ENCODE measurements at places on chromosomes 5 and 9. TPM values are rescaled to one million over a fixed set of nuclear protein-coding genes. Genes with fewer than 3 reads are reported as not detected.

GRCh38 chr9:71768388-71769174 is at the start of gene CEMIP2:
Gene CEMIP2, minus strand, starts transcription at chr9:71768513. Its CDS starts 18,140 bp downstream, at chr9:71750373.
- H3K36me3 ChIP-seq: no peaks in the 10 kb centered on the region
- H3K27ac ChIP-seq: peak within 1 kb of the TSS; percentile 87
- peak; percentile 96 for DNase-seq
- H3K4me1 ChIP-seq: peaks cover 43% of the 10 kb centered on the region

FXN gene
- total RNA-seq: 19.5 TPM

FCN2 gene
- not detected for total RNA-seq

FAM153A gene
- total RNA-seq: not detected

DNA sequence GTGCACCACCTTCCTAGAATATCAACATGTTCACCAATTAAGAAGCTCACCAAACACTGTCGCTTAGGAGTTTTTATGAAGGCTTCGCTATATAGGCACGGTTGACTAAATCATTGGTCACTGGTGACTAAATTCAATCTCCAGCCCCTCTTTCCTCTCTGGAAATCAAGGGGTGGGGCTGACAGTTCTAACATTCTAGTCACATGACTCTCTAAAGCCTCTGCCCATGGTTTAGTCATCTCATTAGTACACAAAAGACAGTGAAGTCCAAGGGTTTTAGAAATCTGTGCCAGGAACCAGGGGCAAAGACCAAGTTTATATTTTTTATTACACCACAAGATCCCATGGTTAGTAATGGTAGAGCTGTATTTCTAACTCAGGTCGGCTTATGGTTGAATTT is 243.2 kb downstream of the ELAVL2 start:
- no peaks in the 10 kb centered on the region for H3K27me3 ChIP-seq
- peaks cover 14% of the 10 kb centered on the region for H3K4me1 ChIP-seq
- no peak overlapping the region for H3K27ac ChIP-seq
- no peak for DNase-seq

GRCh38 chr9:24986331-24986730 is 440.6 kb upstream of the IZUMO3 start:
- no peak overlapping the region for H3K4me3 ChIP-seq
- H3K4me1 ChIP-seq: no peaks in the 10 kb centered on the region
- H3K27ac ChIP-seq: no peak overlapping the region
- H3K27me3 ChIP-seq: no peaks in the 10 kb centered on the region
- no peaks in the 10 kb centered on the region for H3K36me3 ChIP-seq
- DNase-seq: no peak

GRCh38 chr9:107935931-107936330 is 446.4 kb upstream of the KLF4 start:
- no peaks in the 10 kb centered on the region for H3K36me3 ChIP-seq
- no peak overlapping the region for H3K4me3 ChIP-seq
- no peaks in the 10 kb centered on the region for H3K27me3 ChIP-seq
- no peak for DNase-seq
- no peak overlapping the region for H3K27ac ChIP-seq
- H3K4me1 ChIP-seq: no peaks in the 10 kb centered on the region

IL33 gene
- 19.0 TPM for total RNA-seq

GRCh38 chr5:168713051-168713450 is 133.9 kb upstream of the PANK3 start:
- H3K27me3 ChIP-seq: no peaks in the 10 kb centered on the region
- H3K4me3 ChIP-seq: no peak overlapping the region
- H3K36me3 ChIP-seq: no peaks in the 10 kb centered on the region
- H3K4me1 ChIP-seq: no peaks in the 10 kb centered on the region
- no peak for DNase-seq
- H3K27ac ChIP-seq: no peak overlapping the region

PRR16 gene
- total RNA-seq: 9.0 TPM

ACOT12 gene
- total RNA-seq: not detected

IFNA7 gene
- total RNA-seq: not detected

DNA sequence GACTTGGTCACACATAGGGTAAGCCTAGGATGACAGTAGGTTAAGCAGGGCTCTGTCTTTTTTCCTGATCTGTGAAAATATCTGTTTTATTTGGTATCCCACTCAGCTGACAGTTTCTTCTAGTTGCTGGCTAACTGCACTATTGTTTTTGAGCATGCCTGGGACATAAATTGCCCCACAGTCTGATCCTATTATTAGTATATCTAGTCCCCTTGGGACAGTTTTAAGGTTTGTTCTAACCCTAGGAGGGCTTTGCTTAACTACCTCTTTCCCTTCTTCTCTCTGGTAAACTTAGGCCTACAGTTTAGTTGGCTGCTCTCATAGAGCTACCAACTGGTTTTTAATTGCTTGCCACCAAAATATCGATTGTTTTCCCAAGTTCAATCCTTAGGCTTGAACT is 446.6 kb downstream of the ARHGEF28 start:
- no peak overlapping the region for H3K4me3 ChIP-seq
- no peaks in the 10 kb centered on the region for H3K36me3 ChIP-seq
- H3K4me1 ChIP-seq: no peaks in the 10 kb centered on the region
- H3K27me3 ChIP-seq: no peaks in the 10 kb centered on the region
- no peak for DNase-seq

DNA sequence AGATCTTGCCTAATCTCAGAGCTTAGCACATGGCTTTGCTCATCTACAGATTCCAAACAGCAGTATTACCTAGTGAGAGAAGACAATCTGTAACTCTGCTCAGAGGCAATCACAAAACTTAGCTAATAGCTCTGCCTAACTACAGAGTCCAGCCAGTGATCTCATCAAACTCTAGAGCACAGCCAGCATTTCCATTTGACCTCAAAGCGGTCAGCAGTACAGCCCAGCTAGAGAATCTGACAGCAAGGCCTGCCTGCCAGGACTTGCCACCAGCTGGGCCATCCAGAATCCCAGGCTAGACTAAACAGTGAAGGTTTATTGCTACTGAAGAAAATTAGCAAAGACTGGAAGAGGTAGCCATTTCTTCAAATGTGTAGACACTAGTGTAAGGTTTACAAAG is 217.9 kb upstream of the VLDLR start:
- no peak overlapping the region for H3K27ac ChIP-seq
- H3K27me3 ChIP-seq: no peaks in the 10 kb centered on the region
- no peaks in the 10 kb centered on the region for H3K4me1 ChIP-seq
- no peaks in the 10 kb centered on the region for H3K36me3 ChIP-seq
- DNase-seq: no peak
- no peak overlapping the region for H3K4me3 ChIP-seq

Data from heart left ventricle (tissue), 16 donors.